Heart left ventricle (tissue), 16 donors: ENCODE measurements at places on chromosomes 4 and X. TPM values are rescaled to one million over a fixed set of nuclear protein-coding genes. Genes with fewer than 3 reads are reported as not detected.

- no peak for DNase-seq
- peaks cover 36% of the 10 kb centered on the region for H3K4me1 ChIP-seq
- peak overlapping the region; percentile 85 for H3K27ac ChIP-seq
- H3K36me3 ChIP-seq: no peaks in the 10 kb centered on the region
- H3K27me3 ChIP-seq: no peaks in the 10 kb centered on the region
Observed at GRCh38 chr4:158809611-158810486, 41.0 kb downstream of the FNIP2 start.

DNA sequence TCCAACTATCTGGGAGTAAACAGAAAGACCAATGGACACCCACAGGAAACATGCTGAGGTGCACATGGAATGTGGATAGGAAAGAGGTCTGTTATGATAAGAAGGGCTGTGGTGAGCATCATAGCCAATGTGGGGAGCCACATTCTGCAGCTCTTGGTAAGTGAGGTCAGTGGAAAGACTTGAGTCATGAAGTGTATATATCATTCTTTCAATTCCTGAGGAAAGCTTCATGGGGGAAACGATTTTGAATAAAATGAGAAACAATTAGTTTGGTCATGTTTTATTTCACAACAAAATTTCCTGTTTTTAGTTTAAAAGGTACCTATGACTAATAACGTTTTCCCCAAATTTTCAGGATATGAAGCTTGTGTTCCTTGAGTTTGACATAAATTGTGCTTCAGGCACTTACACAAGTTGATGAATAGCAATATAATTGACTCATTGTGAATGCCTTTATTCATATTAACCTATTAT, 41.4 kb upstream of the RASSF6 start:
- no peak for DNase-seq
- H3K36me3 ChIP-seq: no peaks in the 10 kb centered on the region
- no peak overlapping the region for H3K4me3 ChIP-seq
- H3K4me1 ChIP-seq: no peaks in the 10 kb centered on the region
- no peak overlapping the region for H3K27ac ChIP-seq

DNA sequence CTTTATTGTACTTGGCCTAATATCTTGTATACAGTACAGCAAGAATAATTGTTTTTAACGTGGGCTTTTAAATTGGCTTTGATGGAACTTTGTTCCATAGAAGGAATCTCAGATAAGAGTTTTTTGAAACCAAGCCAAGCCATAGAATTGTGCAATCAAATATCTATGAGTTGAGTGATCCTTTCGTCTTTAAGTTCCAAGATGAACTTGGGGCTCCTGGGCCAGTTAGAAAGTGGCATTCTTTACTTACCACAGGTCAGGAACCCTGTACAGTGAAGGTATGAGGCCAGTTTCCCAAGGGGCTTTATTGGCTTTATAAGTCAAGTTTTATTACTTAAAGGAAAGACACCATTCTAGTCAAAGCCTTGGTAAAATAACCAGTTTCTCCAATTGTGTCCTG, 2104.2 kb downstream of the PCDH7 start:
- H3K27me3 ChIP-seq: no peaks in the 10 kb centered on the region
- H3K4me1 ChIP-seq: no peaks in the 10 kb centered on the region
- no peak overlapping the region for H3K4me3 ChIP-seq
- no peak for DNase-seq
- no peaks in the 10 kb centered on the region for H3K36me3 ChIP-seq

- peak; percentile 28 for DNase-seq
- no peaks in the 10 kb centered on the region for H3K36me3 ChIP-seq
- H3K27me3 ChIP-seq: no peaks in the 10 kb centered on the region
- H3K4me1 ChIP-seq: peaks cover 41% of the 10 kb centered on the region
Observed at GRCh38 chrX:56564164-56564885, 898 bp downstream of the UBQLN2 start.

DNA sequence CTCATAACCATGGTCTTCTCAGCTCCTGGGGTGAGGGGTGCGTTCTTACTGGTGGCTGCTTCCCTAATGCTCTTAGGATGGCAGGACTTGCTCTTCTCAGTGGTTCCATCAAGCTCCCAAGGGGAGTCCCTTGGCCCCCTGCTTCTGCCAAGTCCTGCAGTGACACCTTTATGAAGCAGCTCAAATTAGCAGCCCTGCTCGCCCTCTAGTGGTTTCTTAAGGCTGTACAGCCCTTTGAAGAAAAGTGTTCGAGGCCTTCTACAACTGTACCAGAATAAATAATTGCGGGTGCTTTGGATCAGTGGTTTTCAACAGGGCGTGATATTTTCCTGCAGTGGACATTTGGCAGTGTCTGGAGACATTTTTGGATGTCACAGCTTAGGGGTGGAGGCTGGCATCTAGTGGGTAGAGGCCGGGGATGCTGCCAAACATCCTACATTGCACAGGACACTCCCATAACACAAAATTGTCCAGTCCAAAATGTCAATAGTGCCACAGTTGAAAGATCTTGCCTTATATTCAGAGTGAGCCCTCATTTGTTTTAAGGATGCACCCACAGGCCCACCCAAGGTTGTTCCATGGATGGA, 204.7 kb upstream of the S100G start:
- no peaks in the 10 kb centered on the region for H3K27me3 ChIP-seq
- H3K4me1 ChIP-seq: no peaks in the 10 kb centered on the region
- no peak overlapping the region for H3K27ac ChIP-seq
- no peak for DNase-seq

GRCh38 chr4:148692242-148692641, 250.0 kb upstream of the NR3C2 start:
- DNase-seq: no peak
- H3K36me3 ChIP-seq: no peaks in the 10 kb centered on the region
- no peaks in the 10 kb centered on the region for H3K4me1 ChIP-seq
- no peak overlapping the region for H3K27ac ChIP-seq
- no peaks in the 10 kb centered on the region for H3K27me3 ChIP-seq

- peak; percentile 56 for DNase-seq
- no peak overlapping the region for H3K27ac ChIP-seq
- no peaks in the 10 kb centered on the region for H3K36me3 ChIP-seq
Observed at GRCh38 chr4:37767546-37767945, 58.9 kb upstream of the PGM2 start.

GRCh38 chr4:113540859-113541258, 220.7 kb downstream of the CAMK2D start:
- DNase-seq: peak; percentile 75
- H3K4me1 ChIP-seq: peaks cover 48% of the 10 kb centered on the region
- no peak overlapping the region for H3K4me3 ChIP-seq
- H3K27ac ChIP-seq: peak overlapping the region; percentile 43
- no peaks in the 10 kb centered on the region for H3K27me3 ChIP-seq

DNA sequence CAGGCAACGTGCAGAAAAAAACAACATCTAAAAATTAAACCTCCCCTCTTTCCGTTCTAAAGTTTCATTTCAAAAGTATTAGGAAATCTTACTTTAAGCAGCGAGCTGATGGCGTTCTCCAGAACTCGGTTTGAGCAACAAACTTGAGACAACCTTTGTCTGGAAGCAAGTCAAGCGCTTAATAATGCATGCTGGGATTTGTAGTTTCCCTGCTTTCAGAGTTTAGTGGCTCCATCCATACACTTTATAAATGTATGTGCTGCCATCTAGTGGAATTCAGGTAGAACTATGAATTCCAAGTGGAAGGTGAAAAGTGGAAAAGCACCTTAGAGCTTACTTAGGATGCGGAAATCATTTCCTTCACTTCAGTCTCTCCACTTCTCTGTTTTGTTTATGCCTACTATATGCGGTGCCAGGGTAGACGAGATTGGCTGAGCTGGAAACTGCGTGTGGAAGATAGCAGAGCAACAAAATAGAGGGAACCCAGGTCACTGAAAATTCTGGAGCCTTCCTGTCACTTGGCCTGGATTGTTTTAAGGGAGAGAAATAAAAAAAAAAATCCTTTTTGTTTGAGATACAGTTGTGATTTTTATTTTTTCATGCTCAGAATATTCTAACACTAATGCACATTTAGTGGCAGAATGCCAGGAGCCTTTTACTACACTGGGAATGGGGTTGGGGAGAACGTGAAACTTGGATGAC, at the start of gene BDH2:
Gene BDH2 (minus strand): TSS at position 144 of the 702 bp plus-strand sequence. CDS start 3,580 bp downstream, outside the sequence.
- peak within 1 kb of the TSS; percentile 69 for H3K27ac ChIP-seq
- H3K36me3 ChIP-seq: no peaks in the 10 kb centered on the region
- H3K4me3 ChIP-seq: peak within 1 kb of the TSS; percentile 63
- H3K27me3 ChIP-seq: no peaks in the 10 kb centered on the region

GRCh38 chrX:139811942-139812629, 104.1 kb upstream of the MCF2 start:
- no peak for DNase-seq
- no peaks in the 10 kb centered on the region for H3K27me3 ChIP-seq
- no peak overlapping the region for H3K27ac ChIP-seq
- no peaks in the 10 kb centered on the region for H3K4me1 ChIP-seq
- peaks cover 3% of the 10 kb centered on the region for H3K36me3 ChIP-seq

DNA sequence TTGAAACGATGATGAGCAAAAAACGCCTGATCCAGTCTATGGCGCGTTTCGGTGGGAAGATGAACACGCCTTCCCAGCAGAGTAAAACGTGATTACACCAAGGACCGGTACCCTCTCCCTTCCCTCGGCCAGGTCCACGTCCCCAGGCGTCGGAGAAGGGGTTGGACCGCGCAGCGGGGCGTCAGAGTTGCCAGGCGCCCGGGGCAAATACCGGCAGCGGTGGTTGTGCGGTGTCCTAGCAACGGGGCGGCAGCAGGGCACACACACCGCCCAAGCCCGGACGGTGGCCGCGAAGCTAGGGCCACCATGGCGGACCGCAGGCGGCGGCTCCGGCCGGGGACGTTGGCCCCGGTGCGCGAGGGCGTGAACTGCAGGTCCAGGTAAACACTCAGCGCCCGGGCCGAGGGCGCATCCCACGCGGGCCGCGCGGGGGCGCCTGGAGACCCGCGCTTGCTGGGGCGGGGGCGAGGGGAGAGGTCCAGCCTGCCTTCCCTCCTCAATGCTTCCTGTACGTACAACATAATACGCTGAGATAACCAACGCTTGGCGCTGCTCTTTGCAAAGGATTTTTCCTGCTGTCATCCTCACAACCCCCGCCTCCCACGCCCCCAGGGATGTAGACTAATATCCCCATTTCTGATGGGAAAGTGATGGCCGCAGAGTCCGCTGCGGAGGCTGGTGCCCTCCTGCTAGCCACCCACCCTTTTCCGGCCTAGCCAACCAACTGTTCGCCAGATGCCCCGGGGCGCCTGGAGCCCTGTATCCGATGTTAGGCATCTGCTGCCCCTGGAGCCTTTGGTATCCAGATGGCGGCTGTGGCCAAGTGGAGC, at the start of gene FAM47E:
Gene FAM47E (plus strand): TSS at position 281 of the 830 bp plus-strand sequence. CDS start 26 bp downstream, at position 307.
- H3K27me3 ChIP-seq: no peaks in the 10 kb centered on the region
- H3K4me3 ChIP-seq: peak within 1 kb of the TSS; percentile 61
- DNase-seq: peak; percentile 71
- no peaks in the 10 kb centered on the region for H3K36me3 ChIP-seq
- no peaks in the 10 kb centered on the region for H3K4me1 ChIP-seq
- no peak within 1 kb of the TSS for H3K27ac ChIP-seq

GRCh38 chr4:42478946-42479345, 81.7 kb downstream of the SHISA3 start:
- H3K4me3 ChIP-seq: no peak overlapping the region
- no peak for DNase-seq
- H3K4me1 ChIP-seq: no peaks in the 10 kb centered on the region
- peaks cover 6% of the 10 kb centered on the region for H3K36me3 ChIP-seq
- no peak overlapping the region for H3K27ac ChIP-seq
- no peaks in the 10 kb centered on the region for H3K27me3 ChIP-seq

DNA sequence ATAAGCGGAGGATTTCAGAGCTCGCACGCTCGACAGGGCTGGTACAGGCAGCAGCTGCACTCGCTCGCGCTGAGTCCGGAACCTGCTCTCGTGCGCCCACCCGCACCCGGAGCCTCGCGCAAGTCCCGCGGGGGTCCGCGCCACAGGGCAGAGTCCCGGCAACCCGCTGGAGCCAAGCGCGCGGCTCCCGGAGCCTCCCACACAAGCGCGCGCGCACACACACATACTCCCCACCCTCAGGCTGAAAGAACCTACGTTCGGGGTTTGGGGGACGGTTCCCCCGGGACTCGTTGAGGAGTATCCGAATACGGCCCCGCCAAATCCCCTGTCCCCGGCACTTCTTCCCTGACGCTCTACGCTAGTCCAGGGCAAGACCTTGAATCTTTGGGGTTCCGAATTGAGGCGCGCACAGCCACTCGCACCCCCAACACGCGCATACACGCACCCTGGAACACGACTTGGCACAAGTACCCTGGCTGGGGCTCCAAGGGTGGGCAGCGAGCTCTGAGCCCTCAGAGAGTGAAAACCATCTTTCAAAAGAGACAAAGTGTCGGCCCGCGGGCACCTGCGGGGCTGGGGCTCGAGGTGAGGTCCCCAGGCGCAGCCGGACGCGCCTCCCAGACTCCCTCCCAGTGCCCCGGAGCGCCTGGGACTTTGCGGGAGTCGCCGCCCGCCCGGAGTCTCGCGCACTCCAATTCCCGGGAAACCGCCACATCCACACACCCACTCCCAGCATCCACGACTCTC, 952 bp downstream of the ANOS1 start:
- no peaks in the 10 kb centered on the region for H3K4me1 ChIP-seq
- DNase-seq: no peak
- H3K27ac ChIP-seq: no peak overlapping the region
- H3K4me3 ChIP-seq: peak overlapping the region; percentile 64
- no peaks in the 10 kb centered on the region for H3K36me3 ChIP-seq

GRCh38 chr4:53141308-53141707, 224.6 kb downstream of the SCFD2 start:
- no peaks in the 10 kb centered on the region for H3K27me3 ChIP-seq
- H3K27ac ChIP-seq: no peak overlapping the region
- H3K36me3 ChIP-seq: peaks cover 15% of the 10 kb centered on the region
- DNase-seq: no peak
- H3K4me1 ChIP-seq: no peaks in the 10 kb centered on the region

DNA sequence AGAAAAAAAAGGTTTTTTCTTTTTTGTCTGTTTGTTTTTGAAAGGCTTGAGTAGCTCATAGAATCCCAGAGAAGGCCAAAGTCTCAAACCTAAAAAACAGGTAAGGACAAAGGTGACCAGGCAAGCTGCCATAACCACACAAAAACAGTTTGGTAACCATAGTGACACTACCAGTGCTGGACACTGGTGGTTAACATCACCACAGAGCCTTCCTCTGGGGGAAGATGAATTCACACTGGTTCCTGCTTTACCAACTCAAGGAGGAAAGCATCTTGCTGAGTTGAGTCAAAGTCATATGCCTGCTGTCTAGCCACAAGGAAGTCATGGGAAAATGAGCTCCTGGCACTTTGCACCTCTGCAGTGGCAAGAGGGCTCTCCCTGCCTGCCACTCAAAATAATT, 32.5 kb downstream of the IDS start:
- no peaks in the 10 kb centered on the region for H3K4me1 ChIP-seq
- DNase-seq: no peak
- no peaks in the 10 kb centered on the region for H3K36me3 ChIP-seq

PDGFC gene
- 10.0 TPM for total RNA-seq

NCAPG gene
- total RNA-seq: not detected

CSAG2 gene
- not detected for total RNA-seq

GRPEL1 gene
- 68.1 TPM for total RNA-seq

KLHL13 gene
- 7.7 TPM for total RNA-seq

DCAF12L2 gene
- total RNA-seq: not detected

SERPINA7 gene
- not detected for total RNA-seq

SHOX gene
- not detected for total RNA-seq

YY2 gene
- total RNA-seq: 1.2 TPM

TCP11X2 gene
- total RNA-seq: not detected
